ENCODE measurements at places on chromosomes 1 and 21.

GRCh38 chr1:243844186-243844585, 5.9 kb downstream of the AKT3 start:
- DNase-seq: no peak

DNA sequence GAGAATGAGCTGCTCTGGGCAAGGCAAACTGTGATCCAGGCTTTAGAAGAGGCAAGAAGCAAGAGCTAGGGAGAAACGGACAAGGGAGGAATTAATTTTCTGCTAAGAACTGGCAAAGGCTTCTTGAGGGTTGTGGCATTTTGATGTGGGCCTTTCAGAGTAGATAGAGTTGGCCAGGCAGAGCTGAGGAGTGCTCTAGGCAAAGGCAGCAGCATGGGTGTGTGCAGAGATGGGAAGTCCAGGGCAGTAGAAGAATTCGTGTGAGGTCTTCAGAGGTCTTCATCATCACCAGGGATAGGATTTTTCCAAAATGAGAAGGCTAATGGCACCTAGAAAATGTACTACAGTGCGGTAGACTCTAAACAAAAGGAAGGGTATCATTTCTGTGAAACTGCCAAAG, 237.8 kb downstream of the LTN1 start:
- no peak for DNase-seq

- no peak for DNase-seq
These were observed 317.6 kb upstream of the KAZN start for GRCh38 chr1:14280909-14281308.

DNA sequence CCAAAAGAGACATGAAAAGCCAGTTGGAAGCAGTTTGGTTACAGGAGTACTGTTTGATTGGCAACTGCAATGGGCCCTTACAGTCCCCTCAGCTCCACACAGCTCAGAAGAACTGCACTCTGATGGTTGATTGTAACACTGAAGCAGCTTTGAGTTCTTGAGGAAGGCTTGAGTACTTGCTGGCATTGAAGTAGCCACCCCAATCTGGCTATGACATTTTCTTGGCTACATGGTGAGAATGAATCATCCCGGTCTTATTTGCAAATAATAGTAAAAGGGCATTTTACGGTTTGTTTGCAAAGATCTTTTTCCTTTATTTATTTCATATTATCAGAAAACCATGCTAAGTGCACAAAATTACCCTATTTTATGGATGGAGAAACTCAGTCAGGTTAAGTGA, 159.7 kb upstream of the BEND5 start:
- no peak for DNase-seq

DNA sequence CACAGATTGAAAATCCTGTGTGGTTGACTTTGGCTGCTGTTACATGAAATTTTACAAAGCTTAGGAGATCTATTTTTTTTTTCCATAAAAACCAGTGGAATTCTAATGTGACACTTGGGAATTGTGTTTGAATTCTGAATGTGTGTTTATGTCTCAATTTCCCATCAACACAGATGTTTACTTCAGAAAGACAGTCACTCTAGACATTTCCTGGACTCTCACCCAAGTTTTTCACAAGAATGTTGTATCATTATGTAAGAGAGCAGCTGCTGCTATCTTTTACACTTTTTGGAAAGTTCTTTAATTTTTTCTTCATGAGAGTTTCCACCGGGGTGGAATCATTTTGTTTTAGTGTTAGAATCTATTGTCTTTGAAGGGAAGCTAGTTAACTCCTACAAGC, 210.1 kb downstream of the GIPC2 start:
- no peak for DNase-seq

DNA sequence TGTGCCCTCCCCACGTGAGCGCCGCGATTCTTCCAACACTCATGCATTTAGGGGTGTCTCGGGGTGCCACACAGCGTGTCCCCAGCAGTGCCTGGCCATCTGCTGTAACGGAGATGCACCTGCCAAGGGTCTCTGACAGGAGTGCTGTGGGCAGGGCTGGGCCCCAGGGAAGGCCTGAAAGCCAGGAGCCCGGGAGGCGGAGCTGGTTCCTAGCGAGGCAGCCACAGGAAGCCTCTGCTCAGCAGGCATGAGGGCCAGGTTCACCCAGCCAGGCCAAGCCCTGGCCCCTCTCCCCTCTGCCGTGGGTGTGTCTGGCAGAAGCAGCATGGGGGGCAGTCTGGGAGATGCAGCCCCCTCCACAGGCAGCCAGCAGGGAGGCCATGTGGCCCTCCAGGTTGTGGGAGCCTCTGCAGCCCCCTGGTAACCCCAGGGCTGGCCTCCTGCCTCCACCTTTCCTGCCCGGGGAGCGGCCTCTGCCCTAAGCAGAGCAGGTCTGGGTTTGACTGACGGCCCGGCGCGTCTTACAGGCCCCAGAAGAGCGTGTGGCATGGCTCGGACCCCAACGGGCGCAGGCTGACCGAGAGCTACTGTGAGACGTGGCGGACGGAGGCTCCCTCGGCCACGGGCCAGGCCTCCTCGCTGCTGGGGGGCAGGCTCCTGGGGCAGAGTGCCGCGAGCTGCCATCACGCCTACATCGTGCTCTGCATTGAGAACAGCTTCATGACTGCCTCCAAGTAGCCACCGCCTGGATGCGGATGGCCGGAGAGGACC, 30.4 kb downstream of the SLC19A1 start:
- no peak for DNase-seq

DNA sequence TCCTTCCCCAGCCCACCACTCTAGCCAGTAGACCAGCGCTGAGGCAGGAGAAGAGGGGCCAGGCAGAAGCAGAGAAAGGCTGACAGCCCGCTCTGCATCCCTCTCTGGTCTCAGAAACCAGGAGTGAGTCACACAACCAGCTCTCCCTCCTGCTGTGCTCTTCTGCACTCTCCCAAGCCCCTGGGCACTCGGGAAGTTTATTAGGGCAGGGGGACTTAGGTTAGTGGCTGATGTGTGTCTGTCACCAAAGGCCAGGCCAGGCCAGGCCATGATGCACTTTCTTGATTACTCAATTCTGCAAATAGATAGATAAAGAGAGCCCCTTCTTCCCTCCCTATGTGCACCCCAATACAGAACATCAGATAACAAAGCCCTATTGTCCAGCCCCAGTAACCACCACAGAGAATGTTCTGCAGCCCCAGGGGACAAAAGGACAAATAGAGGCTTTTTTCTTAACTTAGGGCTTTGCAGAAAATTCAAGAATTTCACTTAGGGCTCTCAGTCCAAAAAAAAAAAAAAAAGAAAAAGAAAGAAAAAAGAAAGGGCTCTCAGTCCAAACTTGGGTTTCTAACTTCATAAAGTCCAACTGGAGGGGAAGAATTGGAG, 52.9 kb upstream of the CNTN2 start:
- DNase-seq: no peak

GRCh38 chr1:19734472-19734999, 65.2 kb downstream of the TMCO4 start:
- no peak for DNase-seq

DNA sequence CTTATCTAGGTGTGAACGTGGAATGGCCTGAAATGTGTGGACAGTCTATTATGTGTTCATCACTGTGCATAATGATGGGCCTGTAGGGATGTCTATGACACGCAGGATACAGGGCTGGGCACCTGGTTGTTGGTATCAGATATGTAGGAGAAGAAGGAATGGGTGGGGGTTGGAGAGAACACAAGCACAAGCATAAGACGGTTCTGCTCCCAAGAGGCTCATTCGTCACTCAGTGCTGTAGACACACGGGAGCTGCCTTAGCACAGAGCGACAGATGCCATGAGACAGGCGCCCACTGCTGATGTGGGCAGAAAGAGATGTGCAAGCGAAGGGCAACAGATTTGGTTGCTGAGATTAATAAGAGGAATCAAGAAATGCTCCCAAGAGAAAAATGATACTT, 256.2 kb downstream of the DISC1 start:
- no peak for DNase-seq

DNA sequence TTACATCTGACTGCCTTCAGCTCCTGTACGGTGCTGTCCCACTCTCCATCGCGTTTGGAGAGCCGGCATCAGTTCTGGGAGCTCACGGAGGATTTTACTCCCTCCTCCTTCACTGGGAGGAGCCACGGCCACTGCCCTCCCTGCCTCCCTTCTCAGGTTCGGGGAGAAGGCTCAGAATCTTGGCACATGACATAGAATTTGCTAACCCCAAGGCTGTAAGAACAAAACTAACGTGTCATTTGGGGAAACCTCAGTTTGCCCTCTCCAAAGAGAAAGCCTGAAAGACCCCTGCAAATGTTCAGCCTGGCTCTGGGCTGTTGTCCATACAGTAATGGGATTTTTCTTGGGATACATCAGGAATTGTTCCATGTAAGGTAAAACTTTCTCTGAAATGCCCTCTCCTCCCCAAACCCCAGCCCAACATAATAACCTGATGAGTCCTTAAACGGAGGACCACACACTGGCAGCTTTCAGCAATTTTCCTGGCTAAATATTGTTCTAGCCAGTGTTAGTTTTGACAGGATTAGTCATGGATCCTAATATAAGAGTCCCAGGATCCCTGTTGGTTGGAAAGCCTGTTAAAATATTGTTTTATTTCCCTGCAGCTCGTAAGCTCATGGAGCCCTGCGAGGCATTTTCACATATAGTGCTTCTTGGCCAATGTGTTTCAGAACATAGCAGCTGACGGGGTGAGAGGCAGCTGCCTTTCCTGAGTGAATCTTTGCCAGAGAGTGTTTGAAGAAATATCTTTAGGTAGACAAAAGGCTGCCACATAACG, 98.8 kb downstream of the RHOU start:
- DNase-seq: no peak

- no peak for DNase-seq
These were observed 177.2 kb downstream of the PLPPR4 start for GRCh38 chr1:99441299-99442095.

- DNase-seq: no peak
These were observed 133.6 kb downstream of the TM2D1 start for GRCh38 chr1:61591351-61591750.

GRCh38 chr1:69993810-69994209, 211.6 kb downstream of the LRRC40 start:
- DNase-seq: no peak

- DNase-seq: no peak
These were observed 66.3 kb downstream of the VPS26C start for GRCh38 chr21:37200641-37201480.

DNA sequence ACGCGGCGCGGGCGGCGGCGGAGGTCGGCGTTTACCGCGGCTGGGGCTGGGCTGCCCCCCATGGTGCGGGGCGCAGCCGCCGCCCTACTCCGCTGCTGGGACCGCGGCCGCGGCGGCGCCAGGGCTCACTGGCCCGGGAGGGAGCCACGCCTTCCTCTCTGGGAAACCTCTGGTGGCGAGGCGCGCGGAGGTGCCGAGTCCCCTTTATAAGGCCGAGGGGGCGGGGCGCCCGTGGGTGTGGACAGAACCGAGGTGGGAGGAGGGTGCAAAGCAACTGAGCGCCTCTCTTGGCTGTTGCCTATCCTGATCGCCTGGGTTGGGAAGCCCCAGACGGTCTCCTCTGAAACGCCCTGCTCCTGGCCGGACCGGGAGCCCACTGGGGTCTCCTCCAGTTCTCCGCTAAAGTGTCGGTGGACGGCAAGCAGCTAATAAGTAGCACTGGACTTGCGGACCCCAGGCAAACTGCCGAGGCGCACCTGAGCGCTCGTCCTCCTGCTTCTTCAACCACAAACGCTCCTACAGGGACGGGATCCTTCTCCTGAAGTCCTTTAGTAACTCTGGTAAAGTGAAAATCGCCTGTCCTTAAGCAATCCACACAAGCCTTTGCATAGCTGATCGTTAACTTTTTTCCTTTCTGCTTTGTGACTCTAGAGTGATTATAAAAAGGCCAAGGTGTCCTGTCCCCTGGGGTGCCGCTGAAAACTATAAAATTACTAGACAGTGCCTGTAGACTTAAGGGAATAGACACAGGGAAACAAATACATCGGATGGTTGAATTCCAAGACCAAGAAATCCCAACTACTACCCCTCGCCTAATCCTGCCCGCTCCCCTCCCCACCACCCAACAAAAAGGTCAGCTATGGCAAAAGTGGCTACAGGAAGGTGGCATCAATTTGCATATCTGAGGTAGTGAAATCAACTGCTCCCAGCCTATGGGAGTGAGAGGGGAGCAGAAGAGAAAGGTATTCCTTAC, at the start of gene PTGER3:
TSS of gene PTGER3 (minus strand) at position 182 of the 973 bp plus-strand sequence. CDS start 239 bp downstream, outside the sequence.
- peak; percentile 70 for DNase-seq

- DNase-seq: no peak
These were observed 255.1 kb upstream of the CSF3R start for GRCh38 chr1:36737767-36738166.

- no peak for DNase-seq
These were observed 1.4 kb downstream of the TENT5B start for GRCh38 chr1:27011058-27011764.

DNA sequence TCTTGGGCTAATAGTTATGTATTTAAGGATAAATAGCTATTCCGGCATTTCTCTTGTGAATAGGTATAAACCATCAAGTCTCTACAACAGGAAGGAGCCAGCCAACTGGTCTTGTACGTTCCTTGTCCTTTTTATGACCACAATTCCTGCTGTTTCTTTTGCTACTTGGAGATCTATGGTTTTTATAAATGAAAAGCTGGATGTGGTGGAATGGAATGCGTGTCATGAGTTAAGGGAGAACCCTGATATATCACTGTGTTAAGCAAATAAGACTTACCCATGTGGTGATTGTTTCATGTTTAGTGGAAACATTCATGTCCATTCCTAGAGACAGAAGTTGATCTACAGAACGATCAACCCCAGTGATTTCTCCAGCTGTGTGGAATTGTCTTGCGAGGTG, 282.1 kb downstream of the RPS6KC1 start:
- DNase-seq: no peak
